ENCODE measurements at places on chromosomes 7 and 10.

GRCh38 chr10:114917927-114918672 lies 19.9 kb upstream of the TRUB1 start:
- DNase-seq: no peak

GRCh38 chr7:55524558-55525310 lies 47.6 kb downstream of the VOPP1 start:
- no peak for DNase-seq

DNA sequence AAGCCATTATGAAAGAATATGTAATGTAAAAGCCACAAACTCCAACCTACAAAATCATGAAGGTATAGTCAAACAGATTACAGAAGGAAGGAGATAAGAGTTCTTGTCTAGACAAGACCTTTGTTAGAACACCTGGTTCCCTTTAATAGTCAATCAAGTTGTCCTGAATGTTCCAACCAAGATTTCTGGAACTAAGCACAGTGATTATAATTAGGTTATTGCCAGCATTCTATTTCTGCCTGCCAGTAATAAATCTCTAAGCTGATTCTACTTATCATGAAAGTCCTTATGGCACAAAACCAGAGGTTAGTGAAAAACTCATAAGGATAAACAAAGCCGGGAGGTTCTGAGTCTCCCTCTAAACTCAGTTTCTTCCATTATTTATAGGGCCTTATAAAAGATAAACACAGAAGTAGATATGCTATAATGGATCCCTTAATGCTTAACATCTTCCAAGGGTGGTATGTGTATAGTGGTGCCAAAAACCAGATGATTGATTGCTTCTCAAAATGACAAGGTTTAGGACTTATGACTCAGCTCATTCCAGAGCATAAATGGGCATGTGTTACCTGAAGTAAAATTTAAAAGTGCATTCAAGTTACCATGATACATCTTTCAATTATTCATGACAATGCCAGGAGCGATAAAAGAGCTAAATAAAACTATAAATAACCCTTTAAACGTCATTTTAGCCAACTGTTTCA lies 237.2 kb downstream of the CSTF2T start:
- no peak for DNase-seq

DNA sequence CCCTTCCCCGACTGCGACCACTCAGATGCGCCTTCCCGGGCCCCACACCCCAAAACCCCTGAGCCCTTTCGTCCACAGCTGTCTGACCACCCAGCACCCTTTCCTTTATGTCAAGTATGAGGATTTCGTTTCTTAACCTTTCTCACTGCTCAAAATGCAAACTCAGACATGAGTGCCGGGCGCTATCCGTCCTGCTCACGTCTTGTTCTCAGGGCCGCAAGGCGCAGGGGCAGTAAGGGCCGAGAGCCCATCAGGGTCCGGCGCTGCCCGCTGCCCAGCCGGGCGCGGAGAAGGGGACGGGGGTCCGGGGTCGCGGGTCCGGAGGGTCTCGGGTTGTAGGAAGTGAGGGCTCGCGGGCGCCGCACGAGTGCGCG lies 670 bp upstream of the RBM33 start:
- no peak for DNase-seq

- DNase-seq: no peak
Observed at GRCh38 chr10:125625586-125625985, 57.4 kb downstream of the TEX36 start.

DNA sequence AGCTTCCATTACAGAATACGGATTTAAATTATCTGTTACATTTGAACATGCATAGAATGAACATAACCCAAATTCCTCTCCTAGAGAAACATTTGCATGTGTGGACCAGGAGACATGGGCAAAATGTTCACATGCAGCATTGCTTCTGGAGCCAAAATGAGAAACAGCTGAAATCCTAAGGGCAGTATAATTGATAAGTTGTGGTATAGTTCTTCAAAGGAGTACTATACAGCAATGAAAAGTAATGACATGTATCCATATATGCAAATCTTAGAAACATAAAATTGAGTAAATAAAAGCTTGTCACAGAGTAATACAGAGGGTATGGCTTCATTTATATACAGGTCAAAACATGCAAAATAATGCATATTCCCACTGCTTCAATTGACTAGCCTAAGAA lies 77.1 kb downstream of the RAB11FIP2 start:
- no peak for DNase-seq

GRCh38 chr7:86733783-86734182 lies 90.1 kb downstream of the GRM3 start:
- DNase-seq: no peak

GRCh38 chr10:99742701-99743100 lies 10.7 kb downstream of the CUTC start:
- DNase-seq: no peak

DNA sequence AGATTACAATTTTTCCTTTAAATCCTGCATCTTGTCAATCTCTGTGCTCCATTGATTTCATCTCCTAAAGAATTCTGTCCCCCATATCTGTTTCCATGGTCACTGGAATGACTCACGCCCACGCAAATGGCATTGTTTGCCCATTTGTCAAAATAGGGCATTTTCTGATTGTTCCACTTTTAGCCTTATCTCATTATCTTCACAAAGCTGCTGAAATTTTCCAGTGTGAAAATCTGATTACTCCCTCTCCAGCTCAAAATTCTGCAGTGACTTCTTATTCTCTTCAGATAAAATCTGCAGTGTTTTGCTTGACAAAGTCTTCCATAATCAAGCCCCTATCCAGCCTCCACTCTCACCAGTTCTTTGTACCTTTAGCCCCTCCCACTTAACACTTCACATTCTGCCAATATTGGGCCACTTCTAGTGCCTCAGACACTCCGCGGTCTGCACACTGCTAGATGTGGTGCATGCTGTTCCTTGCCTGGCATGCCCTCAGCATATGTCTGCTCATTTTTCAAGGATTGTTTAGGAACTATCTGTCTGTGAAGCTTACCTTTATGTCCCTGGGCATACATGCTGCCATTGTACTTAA lies 33.9 kb upstream of the CTTNBP2 start:
- no peak for DNase-seq

GRCh38 chr10:132181691-132182425 lies 4.9 kb upstream of the DPYSL4 start:
- DNase-seq: no peak

DNA sequence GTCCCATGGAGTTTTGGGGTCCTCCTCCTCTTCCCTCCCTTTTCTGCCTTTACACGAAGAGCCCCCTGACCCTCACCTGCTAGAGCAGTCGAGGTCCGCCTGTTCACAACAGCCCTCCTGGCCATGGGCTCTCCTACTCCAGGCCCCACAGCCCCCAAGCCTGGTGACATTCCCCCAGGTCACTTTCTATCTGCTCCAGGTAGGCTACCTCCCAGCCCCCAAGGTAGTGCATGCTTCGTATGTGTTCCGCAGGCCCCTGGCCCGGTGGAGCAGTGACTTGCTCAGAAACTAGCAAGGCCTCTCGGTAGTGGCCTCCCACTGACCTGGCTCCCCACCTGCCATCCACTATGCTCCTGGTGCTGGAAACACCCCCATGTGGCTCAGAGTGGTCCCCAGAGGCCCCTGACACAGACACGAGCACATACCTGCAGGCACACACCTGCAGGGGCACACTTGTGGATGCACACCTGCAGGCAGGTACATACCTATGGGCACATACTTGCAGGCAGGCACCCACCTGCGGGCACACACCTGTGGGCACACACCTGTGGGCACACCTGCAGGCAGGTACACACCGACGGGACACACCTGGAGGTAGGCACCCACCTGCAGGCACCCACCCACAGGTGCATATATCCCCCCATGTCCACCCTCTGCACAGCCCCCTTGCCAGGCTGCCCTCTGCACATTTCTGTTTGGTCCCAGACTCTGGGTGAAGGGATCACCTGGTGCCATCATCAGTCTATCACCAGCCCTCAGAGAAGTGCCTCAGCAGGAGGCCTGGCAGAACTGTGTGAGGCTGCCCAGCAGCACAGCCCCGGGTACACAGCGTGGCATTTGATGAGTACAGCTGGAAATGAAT lies 322.5 kb downstream of the PTPRN2 start:
- no peak for DNase-seq

DNA sequence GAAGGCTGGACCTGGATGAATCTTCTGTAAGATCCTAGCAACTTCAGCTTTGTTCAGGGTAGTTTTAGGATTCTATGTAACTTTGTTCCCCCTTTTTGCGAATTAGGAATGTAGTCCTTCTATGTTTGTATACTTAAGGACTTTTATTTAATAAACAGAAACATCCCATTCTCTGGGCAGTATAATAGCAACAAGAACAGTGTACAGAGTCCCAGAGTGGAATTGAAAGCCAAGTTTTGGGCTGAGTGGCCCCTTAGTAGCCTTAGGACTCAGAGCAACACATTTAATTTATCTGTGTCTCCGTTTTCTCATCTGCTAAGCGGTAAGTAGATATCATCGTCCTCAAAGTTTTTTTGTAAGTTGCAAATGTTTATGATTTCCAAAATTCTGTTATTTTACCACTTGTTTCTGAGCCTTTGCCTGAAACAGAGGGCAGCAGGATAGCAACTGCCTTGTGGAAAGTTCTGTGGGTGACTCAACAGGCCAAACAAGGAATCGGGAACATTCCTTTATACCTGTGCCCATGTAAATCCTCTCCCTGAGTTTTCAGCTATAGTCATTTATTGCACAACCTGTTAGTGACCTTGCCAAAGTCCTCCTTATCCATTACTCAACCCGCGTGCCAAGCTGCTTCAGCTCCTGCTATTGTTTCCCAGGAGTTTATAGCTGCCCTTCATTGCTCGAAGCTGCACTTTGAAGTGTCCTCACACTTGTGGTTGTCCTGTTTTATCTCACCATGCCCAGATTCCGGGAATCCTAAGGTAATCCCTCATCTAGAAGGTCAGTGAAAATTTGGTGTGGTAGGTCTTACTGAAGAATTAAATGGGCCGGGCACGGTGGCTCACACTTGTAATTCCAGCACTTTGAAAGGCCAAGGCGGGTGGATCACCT lies 199.1 kb upstream of the AHR start:
- DNase-seq: no peak

DNA sequence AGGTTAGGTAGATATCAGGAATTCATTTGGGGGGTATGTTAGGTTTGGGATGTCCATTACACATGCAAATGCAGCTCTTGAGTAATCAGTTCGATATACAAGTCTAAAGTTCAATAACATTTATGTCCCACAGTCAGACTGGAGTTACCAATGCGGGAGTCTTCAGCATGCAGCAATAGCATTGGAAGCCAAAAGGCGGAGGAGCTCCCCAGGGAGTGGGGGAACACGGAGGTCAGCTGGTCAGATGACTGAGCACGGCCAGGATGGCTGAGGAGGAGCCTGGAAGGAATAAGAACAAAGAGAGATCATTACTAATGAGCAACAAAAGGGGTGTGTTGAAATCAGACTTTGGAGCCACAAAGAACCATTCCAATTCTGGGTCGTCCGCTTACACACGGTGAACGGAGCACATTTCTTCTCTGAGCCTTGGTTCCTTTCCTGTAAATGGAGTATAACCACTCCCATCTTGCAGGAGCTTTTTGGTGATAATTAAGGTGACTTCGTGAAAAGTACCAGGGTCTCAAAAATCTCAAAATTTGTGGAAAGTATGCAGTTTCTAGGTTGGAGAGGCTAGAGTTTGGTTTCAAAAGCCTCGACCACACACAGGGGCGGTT lies 478 bp upstream of the ZNF22 start:
- no peak for DNase-seq

- no peak for DNase-seq
Observed at GRCh38 chr10:56318816-56319215, 42.2 kb downstream of the ZWINT start.

DNA sequence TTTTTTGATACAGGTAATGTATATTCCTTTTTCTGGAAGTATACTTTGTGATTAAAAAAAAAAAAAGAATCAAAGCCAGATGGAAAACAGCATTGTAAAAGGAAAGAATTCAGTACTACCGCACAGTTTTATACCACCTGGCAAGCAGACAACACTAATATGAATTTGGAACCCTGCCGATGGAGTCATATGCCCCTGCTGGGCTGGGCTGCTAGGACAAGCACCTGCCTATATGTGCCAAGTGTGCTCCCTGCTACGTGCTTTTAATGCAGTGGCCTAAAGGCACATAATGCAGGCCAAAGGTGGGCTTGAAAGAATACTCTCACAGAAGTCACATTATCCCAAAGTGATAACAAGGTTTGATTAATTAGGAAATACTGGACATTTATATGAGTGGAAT lies 29.8 kb upstream of the WAC start:
- peak; percentile 8 for DNase-seq

GRCh38 chr10:8616166-8616565 lies 561.7 kb downstream of the GATA3 start:
- no peak for DNase-seq

- no peak for DNase-seq
Observed at GRCh38 chr10:93368210-93368609, 113.9 kb downstream of the MYOF start.

DNA sequence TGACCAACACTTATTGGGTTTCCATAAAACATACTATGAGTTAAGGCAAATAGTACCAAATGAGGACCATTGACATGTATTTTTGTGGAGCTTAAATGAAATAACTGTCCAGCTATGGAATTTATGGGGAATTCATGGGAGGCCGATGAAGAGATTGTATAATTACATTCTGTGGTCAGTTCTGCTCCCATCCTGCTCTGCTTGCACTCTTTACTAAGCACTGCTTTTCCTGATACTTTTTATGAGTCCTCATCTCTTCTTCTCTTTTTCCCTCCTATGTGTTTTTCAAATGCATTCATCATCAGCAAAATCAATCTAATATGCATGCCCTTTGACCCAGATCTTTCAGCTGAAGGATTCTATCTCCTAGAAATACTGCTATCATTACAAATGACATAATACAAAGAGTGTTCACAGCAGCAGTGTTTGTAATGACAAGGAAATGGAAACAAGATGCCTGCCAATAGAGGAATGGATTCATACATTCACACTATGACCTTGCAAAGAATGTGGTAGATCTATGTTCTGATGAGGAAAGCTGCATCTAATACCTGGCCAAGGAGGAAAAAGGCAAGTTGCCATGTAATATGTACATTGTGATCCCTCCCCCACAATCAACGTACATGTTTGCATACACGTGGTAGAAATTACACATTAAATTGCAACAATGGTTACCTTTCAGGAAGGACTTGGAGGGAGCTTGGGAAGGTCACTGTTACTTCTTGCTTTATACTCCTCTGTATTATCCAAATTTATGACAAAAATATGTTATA lies 73.9 kb downstream of the PCGF5 start:
- DNase-seq: no peak

GRCh38 chr7:155696747-155697146 lies 52.3 kb downstream of the RBM33 start:
- DNase-seq: no peak
